ENCODE measurements at places on chromosomes 4 and X. TPM values are rescaled to one million over a fixed set of nuclear protein-coding genes. Genes with fewer than 3 reads are reported as not detected.

Gene KCNE5
- 3.5 TPM for polyA plus RNA-seq

Gene SPANXN4
- not detected for polyA plus RNA-seq

DNA sequence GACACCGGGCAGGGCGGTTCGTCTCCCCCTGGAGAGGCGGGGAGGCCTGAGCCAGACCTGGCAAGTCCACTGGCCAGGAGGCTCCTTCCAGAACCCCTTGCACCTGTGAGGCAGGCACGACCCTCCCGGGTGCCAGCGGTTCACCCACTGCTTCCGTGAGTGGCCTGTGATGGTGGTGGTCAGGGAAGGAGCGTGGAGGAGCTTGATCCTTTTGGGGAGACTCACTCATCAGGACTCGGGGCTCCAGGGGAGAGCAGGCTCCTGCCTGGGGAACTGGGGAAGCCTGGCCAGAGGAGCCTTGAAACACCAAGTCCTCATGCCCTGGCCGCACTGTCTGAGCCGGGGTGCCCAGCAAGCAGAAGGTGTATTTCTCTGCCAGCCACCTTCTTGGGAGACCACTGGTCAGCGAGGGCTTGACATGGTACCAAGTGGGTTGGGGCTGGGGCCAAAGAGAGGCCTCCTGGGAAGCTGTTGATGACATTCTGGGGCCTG is 860 bp downstream of the FAM50A start:
- no peak for DNase-seq

Gene TLR6
- 0.44 TPM for polyA plus RNA-seq

- DNase-seq, result no peak
These were observed 7.8 kb upstream of the AKAP14 start for GRCh38 chrX:119887721-119888425.

- no peak for DNase-seq
These were observed 106.0 kb downstream of the IQCM start for GRCh38 chr4:149709640-149710039.

Gene CXorf65
- not detected for polyA plus RNA-seq

Measured in right renal pelvis (tissue), 4 donors.